ENCODE measurements at places on chromosomes 5 and 9.

GRCh38 chr5:114101153-114101552 is 260.7 kb upstream of the KCNN2 start:
- no peak for DNase-seq

- DNase-seq: no peak
Observed at GRCh38 chr9:97895695-97896332, 26.5 kb downstream of the TRMO start.

- DNase-seq: no peak
Observed at GRCh38 chr5:60805463-60805862, 38.6 kb downstream of the ELOVL7 start.

DNA sequence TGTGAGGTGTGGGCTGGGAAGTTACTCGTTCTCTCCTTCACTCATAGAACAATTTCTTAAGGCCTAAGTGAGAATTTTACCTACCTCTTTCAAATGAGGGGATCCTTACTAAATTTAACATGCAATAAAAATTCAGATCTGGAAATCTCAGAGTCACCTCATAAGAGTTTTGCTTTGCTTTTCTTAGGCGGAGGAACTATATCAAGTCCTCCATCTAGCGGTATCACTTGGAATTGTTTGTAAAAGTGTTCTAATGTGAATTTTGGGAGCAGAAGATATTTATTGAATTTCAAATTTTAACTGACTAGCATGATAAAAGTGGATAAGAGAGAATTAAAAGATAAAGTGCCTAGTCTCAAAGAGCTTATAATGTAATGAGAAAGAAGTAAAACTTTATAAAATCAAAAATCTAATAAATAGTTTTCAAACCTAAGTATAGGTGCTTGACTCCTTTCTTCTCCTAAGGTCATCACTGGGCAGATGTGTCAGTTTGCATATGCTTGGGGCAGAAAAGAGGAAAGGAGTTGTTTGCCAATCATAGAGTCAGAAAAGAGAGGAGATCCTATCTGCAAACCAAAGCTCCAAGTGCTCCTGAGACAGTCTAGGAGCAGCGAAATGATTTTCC is 145.7 kb upstream of the DAB2 start:
- peak; percentile 47 for DNase-seq

DNA sequence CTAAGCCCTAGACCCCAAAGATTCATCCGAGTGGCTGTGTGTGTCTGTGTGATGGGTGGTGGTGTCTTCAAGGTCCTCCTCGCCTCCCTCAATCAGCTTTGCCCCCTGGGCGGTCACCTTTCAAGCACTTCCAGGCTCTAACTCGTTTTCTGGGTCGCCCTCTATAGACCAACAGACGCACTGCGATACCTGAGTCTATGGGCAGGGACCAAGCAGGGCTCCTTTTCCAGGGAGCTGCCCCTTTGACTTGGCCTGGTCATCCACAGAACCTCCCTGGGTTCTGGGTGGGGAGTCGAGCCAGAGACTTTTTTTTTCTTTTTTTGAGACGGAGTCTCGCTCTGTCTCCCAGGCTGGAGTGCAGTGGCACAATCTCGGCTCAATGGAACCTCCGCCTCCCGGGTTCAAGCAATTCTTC is 1.1 kb downstream of the SLC27A4 start:
- peak; percentile 13 for DNase-seq

DNA sequence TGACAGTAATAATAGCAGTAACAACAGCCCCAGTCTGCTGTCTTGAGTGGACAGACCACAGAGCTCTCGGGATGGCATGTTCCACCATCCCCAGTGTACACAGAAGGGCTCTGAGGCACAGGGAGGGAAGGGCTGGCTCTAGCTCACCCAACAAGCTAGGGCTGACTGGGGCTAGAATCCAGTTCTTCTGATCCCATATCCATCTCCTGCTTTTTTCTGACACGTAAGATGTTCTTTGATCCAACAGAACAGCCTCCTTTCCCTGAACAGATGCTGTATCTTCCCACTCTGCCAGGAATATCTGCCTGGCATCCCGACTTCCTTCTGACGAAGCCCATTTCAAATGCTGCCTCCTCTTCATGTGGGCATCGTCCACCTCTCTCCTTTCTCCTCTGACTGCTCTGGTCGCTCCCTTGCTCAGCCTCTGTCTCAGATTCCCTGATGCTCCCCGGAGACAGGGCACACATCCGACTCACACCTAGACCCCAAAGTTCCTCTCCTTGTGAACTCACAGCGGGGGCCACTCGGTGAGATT is 43.6 kb upstream of the CLK4 start:
- no peak for DNase-seq

DNA sequence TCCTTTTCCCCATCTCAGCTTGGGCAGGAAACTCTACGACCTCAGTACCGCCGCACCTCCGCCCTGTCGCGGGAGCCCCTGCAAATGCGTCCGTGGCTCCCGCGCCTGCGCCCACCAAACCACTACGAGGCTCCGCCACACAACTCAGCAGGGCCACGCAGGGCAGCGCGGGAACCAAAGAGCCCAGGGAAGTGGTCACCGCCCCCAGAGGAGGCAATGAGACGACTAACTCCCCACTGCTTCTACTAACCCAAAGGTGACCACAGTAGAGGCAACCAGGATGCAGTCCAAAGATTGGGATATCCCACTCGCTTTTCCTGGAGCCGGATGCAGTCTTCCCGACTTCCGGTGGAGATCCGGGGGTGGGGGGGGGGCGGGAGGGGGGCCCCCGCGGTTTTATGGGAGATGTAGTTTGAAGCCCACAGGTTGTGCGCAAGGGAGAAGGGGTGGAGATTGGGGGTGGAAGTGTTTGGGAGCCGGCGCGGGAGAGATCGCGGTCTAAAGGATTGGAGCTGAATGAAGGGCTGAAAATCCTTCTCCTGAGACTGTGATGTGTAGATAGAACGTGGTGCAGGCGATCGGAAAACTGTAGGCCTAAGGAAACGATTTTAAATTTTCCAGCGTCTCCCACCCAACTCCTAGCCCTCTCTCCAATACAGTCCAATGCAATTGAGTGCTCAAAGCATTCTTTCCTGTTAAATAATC is at the start of gene NUDT12:
Gene NUDT12 (minus strand): TSS at position 337 of the 705 bp plus-strand sequence. CDS start 2,541 bp downstream, outside the sequence.
- peak; percentile 67 for DNase-seq

- DNase-seq: no peak
Observed at GRCh38 chr9:93174976-93175375, 9.0 kb upstream of the WNK2 start.

DNA sequence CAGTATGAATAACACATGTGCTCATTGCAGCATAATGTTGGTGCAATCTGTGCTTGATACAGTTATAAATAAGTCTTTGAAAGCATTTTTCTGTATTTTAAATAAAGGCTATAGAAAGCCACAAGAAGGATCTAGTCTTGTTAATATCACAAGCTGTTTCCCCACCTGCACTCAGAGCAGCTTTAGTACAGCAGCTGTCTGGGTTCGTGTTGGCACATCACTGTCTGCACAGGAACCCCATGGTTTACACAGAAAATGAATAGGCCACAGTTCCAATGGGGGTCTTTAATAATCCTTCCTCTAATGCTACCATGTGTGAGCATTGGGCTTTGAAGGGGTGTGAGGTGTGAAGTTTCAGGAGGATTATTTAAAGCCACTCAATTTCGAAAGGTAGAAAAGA is 2269.7 kb downstream of the MAT2B start:
- no peak for DNase-seq

DNA sequence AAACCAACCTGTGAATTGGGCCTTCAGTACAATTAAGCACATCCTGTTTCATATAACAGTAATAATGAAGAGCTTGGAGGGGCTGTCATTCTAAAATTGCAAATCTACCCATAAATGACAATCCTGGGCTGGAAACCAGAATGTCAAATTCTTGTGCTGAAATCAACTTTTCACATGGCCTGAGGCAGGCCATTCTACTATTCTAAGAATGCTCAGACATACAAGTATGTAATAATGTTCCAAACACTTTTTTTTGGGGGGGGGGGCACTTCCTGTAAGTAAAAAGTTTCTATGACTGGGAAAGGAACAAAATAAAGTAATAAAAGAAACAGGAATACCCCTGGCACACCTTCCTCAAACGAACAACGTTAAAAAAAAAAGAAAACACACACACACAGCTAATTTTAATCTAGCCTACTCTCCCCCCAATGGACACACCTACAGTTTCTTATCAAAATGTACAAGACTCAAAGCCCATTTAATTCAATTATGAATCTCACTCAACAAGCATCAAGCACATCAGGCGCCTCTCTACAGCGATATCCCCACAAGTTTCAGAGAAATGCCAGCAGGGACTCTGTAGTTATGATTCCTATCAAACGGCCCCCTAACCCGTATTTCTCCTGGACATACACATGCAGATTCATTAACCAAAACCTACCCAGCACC is 1.4 kb downstream of the ETF1 start:
- no peak for DNase-seq

GRCh38 chr9:76808636-76809035 is 44.4 kb downstream of the PCA3 start:
- DNase-seq: no peak

DNA sequence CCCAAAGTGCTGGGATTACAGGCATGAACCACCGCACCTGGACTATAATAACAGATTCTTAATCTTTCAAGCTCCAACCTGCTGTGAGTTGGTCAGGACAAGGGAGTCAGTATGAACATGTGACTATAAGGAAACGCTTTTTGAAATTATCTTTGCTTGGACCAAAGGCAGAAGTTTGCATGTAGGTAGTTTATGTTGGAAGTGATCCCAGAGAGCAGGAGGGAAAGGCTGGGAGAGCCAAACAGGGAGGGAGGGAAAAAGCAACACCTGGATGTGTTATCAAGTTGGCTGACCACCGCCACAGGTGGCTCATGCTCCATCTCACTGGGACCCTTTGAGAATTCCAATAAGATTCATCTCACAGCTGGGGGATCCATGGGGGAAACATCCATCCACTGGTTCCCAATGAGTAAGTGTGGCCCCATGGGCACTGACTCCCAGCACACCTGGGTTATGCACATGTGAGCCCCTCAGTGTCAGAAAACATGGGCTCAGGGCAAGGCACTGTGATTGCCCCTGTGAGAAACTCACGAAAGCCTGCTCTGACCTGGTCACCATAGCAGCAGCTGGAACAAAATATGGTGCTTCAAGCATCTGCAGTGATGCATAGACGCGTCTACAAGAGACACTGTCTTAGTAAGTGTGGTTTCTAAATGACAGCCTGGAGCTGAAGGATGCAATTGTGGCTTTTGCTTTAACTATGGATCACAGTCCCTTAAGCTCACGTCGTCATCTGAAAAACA is 62.1 kb downstream of the ARSB start:
- no peak for DNase-seq

- peak; percentile 43 for DNase-seq
Observed at GRCh38 chr9:38018958-38019602, 49.9 kb downstream of the SHB start.

- no peak for DNase-seq
Observed at GRCh38 chr9:136196404-136197083, 8.4 kb downstream of the LHX3 start.

- DNase-seq: peak; percentile 41
Observed at GRCh38 chr5:79955941-79956670, 35.0 kb downstream of the MTX3 start.

DNA sequence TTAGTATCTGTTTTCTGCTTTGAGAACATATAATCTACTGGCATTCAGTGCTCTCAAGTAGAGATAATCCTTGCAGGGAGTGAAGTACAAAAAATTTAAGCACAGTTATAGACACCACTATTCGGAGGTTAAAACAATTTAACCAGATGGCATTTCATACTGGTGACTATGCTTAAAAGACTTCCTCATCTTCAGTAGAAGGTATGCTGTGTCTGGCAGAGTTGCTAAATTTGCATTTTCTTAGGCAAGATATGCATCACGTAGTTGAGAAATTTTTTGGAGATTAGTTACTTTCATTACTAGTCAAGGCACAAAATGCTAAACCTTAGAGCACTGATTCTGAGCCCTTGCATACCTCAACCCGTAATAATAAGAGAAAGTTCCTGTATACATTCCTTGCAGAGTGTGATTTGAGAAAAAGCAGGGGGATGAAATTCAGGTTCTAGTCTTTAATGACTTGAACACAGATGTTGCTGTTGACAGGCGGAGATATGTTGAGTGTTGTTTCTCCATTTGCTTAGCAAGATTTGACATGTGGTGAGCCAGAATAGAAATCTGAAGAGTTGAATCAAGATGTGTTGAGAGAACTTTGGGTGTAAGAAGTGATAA is 70.8 kb upstream of the STARD4 start:
- DNase-seq: peak; percentile 50

GRCh38 chr5:74169701-74170100 is 470.8 kb downstream of the ENC1 start:
- DNase-seq: peak; percentile 57

DNA sequence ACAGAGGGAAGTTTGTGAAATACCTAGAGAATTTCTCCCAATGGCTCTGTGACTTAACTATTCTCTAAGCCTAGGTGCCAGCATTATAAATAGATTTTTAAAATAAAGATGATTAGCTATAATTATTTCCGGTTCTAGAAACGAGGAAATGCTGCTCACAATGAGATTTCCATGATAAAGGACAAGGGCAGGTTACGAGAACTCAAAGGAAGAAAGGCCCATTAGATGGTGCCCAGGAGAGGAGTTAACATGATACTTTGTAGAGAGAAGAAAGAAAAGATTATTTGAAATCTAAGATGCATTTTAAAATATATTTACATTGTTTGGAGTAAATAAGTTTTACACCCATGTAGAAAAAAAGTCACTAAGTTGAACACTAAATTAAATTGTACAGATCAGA is 538.3 kb upstream of the PTGER4 start:
- no peak for DNase-seq

DNA sequence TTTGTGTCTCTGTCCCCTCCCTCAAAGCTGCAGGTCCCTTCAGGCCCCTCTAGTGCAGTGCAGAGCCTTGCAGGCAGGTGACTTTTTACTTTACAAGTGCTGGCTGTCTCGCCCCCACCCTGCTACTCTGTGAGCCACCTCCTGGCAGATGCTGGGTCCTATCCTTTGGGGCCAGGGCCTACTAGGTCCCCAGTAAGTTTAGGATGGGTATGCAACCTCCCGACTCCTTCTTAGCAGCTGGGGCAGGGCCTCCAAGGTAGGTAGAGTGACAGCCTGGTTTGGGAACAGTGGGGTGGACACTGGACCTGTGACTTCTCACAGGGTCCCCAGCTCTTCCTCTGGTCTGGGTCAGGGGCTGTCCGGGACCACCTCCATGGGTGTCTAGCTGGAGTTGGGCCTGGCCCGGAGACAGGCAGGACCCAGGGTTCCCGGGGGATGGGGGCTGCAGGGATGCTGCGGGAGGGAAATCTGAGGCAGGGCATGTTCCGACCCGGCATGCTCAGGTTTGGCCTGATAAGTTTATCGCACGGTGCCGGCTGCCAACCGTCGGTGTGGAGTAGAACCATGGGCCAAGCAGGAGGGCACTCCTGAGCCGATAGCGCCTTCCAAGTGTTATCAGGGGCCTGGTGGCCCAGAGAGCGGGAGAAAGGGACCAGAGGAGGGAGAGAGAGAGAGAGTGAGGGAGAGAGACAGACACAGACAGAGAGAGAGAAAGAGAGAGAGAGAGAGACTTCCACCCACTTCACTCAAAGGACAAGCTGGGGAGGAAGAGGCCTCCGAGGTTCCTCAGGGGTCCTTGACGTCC is 20.5 kb downstream of the GFI1B start:
- DNase-seq: no peak

DNA sequence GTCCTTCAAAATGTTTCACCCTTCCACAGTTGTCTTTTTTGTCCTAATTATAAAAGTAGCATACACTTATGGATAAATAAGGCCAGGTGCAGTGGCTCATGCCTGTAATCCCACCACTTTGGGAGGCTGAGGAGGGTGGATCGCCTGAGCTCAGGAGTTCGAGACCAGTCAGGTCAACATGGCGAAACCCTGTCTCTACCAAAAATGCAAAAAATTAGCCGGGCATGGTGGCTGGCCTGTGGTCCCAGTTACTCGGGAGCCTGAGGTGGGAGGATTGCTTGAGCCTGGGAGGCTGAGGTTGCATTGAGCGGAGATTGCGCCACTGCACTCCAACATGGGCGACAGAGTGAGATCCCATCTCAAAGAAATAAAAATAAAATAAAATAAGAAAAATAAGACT is 1.6 kb downstream of the C5orf52 start:
- DNase-seq: no peak

Data from skin of body (tissue), 3 donors.